ENCODE measurements at places on chromosomes 16 and 17. TPM values are rescaled to one million over a fixed set of nuclear protein-coding genes. Genes with fewer than 3 reads are reported as not detected.

DNA sequence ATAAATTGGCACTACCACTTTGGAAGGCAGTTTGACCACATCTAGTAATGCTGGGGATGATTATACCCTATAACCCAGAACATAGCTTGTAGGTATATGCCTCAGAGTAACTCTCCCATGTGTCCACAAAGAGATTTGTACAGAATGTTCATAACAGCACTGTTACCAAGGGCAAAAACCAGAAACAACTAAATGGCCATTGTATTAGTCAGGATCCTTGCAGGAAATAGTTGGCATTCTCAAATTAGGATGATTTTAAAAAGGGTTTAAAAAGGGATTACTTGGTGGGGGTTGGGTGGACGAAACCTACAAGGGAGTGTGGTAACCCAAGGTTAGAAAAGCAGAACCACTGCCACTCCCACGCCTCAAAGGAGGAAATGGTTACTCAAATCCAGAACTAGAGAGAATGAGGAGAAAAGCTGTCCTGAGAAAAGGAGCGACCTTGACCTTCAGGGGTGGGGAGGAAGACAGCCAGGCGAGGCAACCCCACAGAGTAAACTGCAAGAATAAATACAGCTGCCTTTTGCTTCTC, 2.1 kb downstream of the CPPED1 start:
- H3K4me1 ChIP-seq, result peaks cover 29% of the 10 kb centered on the region
- no peaks in the 10 kb centered on the region for H3K36me3 ChIP-seq
- no peaks in the 10 kb centered on the region for H3K27me3 ChIP-seq
- H3K4me3 ChIP-seq, result peak overlapping the region; percentile 99

KRT25 gene
- not detected for total RNA-seq

- H3K4me1 ChIP-seq, result no peaks in the 10 kb centered on the region
- H3K4me3 ChIP-seq, result no peak overlapping the region
- no peaks in the 10 kb centered on the region for H3K36me3 ChIP-seq
- H3K27ac ChIP-seq, result no peak overlapping the region
- no peaks in the 10 kb centered on the region for H3K27me3 ChIP-seq
Observed at GRCh38 chr17:4566785-4567184, 6.4 kb upstream of the GGT6 start.

DNAAF8 gene
- total RNA-seq, result 0.25 TPM

- no peaks in the 10 kb centered on the region for H3K36me3 ChIP-seq
- no peak overlapping the region for H3K27ac ChIP-seq
- H3K27me3 ChIP-seq, result peaks cover 25% of the 10 kb centered on the region
- no peak overlapping the region for H3K4me3 ChIP-seq
- DNase-seq, result no peak
- no peaks in the 10 kb centered on the region for H3K4me1 ChIP-seq
Observed at GRCh38 chr17:81030741-81031565, 4.0 kb upstream of the BAIAP2 start.

DHODH gene
- 2.2 TPM for total RNA-seq

ZSWIM7 gene
- 12.4 TPM for total RNA-seq

DNA sequence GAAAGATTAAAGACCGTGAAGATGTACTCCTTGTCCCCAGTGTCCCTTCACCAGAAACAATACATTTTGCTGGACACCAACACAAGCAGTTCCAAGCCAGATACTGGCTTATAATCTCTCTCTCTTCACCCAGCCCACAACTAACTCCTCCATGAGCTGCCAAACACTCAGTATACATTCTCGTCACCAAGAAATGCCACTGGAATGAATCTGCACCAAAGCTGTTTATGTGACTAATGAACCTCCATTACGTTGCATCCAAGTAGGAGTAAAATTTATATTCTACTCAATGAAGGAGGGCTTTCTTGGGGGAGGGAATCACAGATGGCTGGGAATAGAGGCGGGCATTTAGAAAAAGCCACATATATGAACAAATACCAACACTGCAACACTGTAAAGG, 20.9 kb upstream of the SOX9 start:
- no peak overlapping the region for H3K4me3 ChIP-seq
- H3K4me1 ChIP-seq, result peaks cover 10% of the 10 kb centered on the region
- peak; percentile 80 for DNase-seq

DNA sequence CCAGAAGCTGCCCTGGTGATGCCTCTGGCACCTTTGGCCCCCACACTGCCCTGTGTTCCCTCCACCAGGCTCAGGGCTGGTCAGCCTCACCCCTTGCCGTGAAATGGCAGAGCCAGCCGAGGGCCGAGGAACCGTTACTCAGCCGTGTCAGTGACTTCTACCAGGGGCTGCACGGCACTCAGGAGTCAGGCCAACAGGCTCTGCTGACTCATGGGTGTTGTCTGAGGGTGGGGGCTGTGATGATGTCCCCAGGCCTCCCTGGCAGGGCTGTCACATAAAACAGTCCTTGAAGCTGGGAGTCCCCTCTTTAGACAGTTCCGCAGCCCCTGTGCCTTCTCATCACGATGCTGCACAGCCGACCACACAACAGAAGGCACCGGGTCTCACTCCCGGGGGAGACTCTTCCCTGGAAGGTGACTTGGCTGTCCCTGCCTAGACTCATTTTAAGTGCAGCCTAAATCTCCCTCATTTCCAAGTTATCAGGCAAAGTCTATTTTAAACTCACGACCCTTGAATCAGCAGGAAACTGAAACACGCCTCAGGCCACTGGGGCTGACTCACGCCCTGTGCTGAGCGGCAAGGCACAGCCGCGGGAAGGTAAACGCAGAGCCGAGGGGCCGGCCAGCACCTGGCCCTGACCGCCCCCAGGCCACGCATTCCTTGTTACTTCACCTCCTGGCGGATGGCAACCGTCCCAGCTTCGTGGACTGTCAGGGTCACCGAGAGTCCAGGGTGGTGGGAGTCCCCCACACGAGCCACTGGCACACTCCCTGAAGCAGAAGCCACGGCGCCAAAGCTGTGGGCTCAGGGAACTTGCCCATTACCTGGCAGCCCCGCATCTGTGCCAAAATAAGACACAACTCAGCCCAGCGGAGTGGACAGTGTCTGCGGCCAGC, 102.6 kb downstream of the ZNF778 start:
- H3K4me3 ChIP-seq, result peak overlapping the region; percentile 58
- no peaks in the 10 kb centered on the region for H3K27me3 ChIP-seq
- H3K27ac ChIP-seq, result peak overlapping the region; percentile 94
- peaks cover 83% of the 10 kb centered on the region for H3K4me1 ChIP-seq

- H3K27ac ChIP-seq, result no peak overlapping the region
- no peaks in the 10 kb centered on the region for H3K36me3 ChIP-seq
- DNase-seq, result peak; percentile 26
- H3K4me3 ChIP-seq, result no peak overlapping the region
- H3K4me1 ChIP-seq, result no peaks in the 10 kb centered on the region
- no peaks in the 10 kb centered on the region for H3K27me3 ChIP-seq
Observed at GRCh38 chr16:47358816-47359215, 102.0 kb downstream of the ITFG1 start.

Data from GM23248 (cell line).